Myometrial cell (primary cell): ENCODE measurements at places on chromosomes 3 and 15. TPM values are rescaled to one million over a fixed set of nuclear protein-coding genes. Genes with fewer than 3 reads are reported as not detected.

The TTLL13 gene
- not detected in 2 replicates for total RNA-seq

The CDHR4 gene
- total RNA-seq: not detected in 2 replicates

The FAM107A gene
- under 0.01 TPM in 1 of 2 replicates, not detected in the other for total RNA-seq

The NRG4 gene
- total RNA-seq: not detected in 2 replicates

The ZIC1 gene
- total RNA-seq: not detected in 2 replicates

The OXNAD1 gene
- total RNA-seq: 11.8 and 14.2 TPM in 2 replicates

The EIF4G1 gene
- 414 and 466 TPM in 2 replicates for total RNA-seq

The CPNE9 gene
- not detected in 2 replicates for total RNA-seq

The CHL1 gene
- not detected in 2 replicates for total RNA-seq

The SPSB4 gene
- not detected in 2 replicates for total RNA-seq

The HSPBAP1 gene
- total RNA-seq: 4.0 and 9.0 TPM in 2 replicates

The SLITRK3 gene
- total RNA-seq: not detected in 2 replicates

The CCR9 gene
- not detected in 2 replicates for total RNA-seq

The TRIM42 gene
- total RNA-seq: not detected in 2 replicates

The ADPGK gene
- total RNA-seq: 70.6 and 82.8 TPM in 2 replicates

The ISLR2 gene
- 0.18 TPM in 1 of 2 replicates, not detected in the other for total RNA-seq

The CPN2 gene
- total RNA-seq: not detected in 2 replicates

The LSAMP gene
- under 0.01 and 0.18 TPM in 2 replicates for total RNA-seq

The ILDR1 gene
- 0.53 TPM in 1 of 2 replicates, not detected in the other for total RNA-seq

The PCOLCE2 gene
- 4.4 TPM in 1 of 2 replicates, not detected in the other for total RNA-seq

The PPP1R14D gene
- not detected in 2 replicates for total RNA-seq

The CPA3 gene
- total RNA-seq: 0.29 TPM in 1 of 2 replicates, not detected in the other

The C3orf85 gene
- total RNA-seq: not detected in 2 replicates

The MEGF11 gene
- total RNA-seq: not detected in 2 replicates

The STRIT1 gene
- total RNA-seq: not detected in 2 replicates

The TMC3 gene
- not detected in 2 replicates for total RNA-seq

The CEP97 gene
- total RNA-seq: 4.9 and 9.6 TPM in 2 replicates

The GOLGA8R gene
- total RNA-seq: 0.18 and 1.2 TPM in 2 replicates

The EPHB3 gene
- 1.4 and 2.1 TPM in 2 replicates for total RNA-seq
